ENCODE measurements at places on chromosomes 2 and 18.

- no peak for DNase-seq
These were observed 28.8 kb downstream of the ASAP2 start for GRCh38 chr2:9235147-9236044.

- peak; percentile 44 for DNase-seq
These were observed 267.4 kb downstream of the PHLPP1 start for GRCh38 chr18:62982600-62983251.

DNA sequence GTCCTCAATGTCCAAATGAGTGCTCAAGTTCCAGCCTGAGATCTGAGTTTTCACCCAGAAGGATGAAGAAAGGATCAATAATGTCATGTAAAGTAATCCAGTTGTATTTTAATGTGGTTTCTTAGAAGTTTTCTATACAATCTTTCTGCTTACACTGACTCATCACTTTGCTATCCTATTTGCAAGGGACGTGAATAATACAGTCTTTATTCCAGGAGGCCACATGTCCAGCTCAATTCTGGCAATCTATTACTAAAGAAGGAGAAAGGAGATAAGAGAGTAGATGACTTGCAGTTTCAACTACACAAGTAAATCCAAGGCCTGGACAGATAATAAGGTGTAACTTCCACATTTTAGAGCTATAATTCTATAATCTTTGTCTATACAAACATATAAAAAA lies 601.1 kb upstream of the SETBP1 start:
- DNase-seq = no peak

DNA sequence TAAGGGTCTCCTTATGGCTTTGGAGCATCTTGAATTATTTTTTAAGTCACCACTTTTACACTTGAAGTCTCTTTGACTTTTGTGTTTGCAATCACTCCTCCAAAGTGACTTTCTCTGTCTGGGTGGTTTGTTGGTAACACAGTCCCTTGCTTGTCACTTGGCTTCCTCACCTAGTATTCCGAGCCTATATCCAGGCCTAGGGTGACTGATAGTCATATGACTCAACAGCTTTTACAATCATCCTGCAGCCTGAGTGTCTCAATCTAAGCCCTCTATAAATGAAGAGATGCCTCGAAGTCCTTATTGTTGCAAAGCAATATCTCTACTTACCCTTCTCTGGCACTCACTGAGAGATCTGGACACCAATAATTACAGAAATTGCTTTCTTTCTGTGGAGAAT lies 53.9 kb upstream of the SETBP1 start:
- no peak for DNase-seq

- no peak for DNase-seq
These were observed 174.1 kb downstream of the NEDD4L start for GRCh38 chr18:58218117-58218516.

DNA sequence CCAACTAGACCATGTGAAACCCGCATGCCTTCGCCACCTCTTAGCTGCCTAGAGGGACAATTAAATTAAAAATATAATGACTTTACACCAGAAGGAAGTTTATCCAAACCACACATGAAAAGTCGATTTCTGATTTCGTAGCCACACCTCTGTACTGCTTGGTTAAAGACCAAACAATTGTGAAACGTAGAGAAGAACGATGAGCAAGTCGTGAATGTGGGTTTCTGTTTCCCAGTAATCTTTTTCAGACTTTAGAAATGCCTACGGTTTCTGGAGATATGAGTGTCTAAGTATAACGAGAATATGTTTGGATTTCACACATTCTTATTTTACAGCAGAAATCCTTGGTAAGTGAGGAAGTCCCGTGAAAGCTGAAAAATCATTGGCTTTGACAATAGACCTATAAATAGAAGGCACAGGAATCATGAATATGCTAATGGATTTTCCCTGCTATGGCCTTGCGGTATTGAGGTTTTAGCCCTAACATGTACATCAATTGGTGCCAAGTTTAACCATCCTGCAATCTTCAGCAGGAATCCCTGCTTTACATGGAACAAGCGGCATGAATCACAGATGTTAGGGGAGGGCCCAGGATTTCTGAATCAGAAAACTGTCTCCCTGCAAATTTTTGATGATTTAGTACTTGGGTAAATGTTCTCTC lies 105.6 kb downstream of the TTC32 start:
- no peak for DNase-seq

GRCh38 chr2:25358836-25359235 lies 17.1 kb upstream of the DNMT3A start:
- no peak for DNase-seq
